ENCODE measurements at places on chromosomes 7 and 10.

DNA sequence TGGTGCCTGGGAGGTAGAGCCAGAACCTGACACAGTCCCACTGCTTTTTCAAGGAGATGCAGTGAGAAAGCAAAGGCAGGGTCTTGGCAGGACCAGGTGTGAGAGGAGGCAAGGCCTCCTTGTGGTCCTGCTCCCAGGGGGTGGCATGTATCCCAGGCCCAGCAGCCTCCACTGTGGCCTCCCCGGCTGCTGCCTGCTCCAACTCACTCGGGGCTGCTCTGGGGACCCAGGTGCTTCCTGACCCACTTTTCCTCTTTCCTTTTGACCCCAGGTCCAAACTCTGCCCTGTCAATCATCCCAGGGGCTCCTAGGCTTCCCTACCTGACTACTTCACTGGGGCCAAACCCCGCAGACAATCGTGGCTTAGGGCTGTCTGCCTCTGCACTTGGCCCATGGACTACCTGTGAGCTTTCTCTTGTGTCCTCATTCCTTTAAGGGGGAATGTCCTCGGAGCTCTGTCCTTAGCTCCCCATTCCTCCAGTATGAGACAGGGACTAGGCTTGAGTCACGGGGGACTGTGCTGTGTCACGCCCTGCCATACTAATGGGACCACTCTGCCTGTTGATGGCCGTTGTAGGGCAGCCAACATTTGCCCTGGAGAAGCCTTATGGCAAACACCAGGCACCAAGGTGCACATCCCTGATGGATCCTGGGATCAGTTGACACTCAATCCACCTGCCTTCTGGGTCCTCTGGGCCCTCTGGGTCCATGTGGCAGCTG is 1.1 kb upstream of the AEBP1 start:
- DNase-seq: no peak

- no peak for DNase-seq
These were observed 152.4 kb downstream of the PRPF18 start for GRCh38 chr10:13739183-13739582.

- DNase-seq: no peak
These were observed 47.3 kb upstream of the AUTS2 start for GRCh38 chr7:69550991-69551390.

- DNase-seq: no peak
These were observed 16.3 kb downstream of the CUBN start for GRCh38 chr10:17113346-17113745.

GRCh38 chr7:94973844-94974243 is 66.5 kb downstream of the PPP1R9A start:
- DNase-seq: no peak

All from NCI-H2081 (cell line).